WERI-Rb-1 (cell line): ENCODE measurements at places on chromosomes 6 and 20.

DNA sequence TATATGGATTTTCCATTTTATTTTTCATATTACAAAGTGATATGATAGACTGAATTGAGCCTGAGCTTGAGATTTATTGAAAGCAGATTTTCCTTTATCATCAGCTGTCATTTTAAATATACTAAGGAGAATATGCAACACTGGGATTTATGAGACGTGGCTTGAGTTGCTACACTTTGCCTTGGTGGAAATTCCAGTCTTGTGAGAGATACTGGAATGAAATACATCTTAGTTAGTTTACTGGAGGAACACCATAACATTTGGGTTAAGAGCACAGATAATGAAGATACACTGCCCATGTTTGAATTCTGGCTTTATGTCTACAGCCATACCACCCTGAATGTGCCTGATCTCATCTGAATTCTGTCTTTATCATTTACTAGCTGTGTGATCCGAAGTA lies 86.5 kb upstream of the IFNGR1 start:
- no peak for DNase-seq

DNA sequence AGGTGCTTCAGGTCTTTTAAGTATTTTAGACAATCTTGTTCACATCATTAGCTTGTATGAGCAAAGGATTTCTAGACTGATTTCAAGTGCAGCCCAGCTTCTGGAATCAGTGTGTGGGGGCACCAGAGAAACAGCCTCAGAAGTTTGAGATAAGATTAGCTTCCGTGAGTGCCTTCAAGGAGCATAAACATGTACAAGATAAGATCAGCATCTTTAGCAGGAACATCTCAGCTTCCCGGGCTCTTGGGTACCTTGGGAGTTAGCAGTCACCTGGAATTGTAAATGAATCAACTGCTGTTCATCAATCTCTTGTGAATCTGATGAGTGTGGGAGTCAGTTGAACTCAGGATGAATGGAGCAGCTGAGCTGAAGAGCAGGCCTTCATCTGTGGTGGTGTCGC lies 12.0 kb upstream of the CITED2 start:
- DNase-seq, result no peak

GRCh38 chr6:114277220-114277619 lies 65.6 kb downstream of the HS3ST5 start:
- DNase-seq, result no peak

GRCh38 chr6:100721256-100721655 lies 159.9 kb downstream of the ASCC3 start:
- DNase-seq, result no peak

- no peak for DNase-seq
Observed at GRCh38 chr20:19423097-19423899, 210.9 kb downstream of the SLC24A3 start.

GRCh38 chr6:116471531-116471930 lies 10.4 kb downstream of the CALHM6 start:
- DNase-seq, result no peak

DNA sequence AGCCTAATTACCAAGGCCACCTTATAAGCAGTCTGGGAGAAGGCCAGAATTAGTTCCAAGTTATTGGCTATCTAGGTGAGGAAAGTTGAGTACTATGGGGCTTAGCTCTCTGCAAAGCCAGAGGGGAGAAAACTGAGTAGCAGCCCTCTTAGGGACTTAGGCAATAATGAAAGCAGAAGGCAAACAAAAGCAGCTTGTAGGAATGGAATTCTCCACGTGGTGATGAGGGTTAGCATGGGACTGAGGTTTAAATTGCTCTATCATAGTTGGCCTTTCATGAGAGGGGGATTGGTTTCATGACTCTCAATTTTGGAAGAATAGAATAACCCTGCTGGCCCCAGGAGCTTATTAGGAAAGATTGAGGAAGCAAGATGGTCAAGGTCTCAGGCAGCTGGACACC lies 7.0 kb upstream of the UBE2J1 start:
- no peak for DNase-seq

DNA sequence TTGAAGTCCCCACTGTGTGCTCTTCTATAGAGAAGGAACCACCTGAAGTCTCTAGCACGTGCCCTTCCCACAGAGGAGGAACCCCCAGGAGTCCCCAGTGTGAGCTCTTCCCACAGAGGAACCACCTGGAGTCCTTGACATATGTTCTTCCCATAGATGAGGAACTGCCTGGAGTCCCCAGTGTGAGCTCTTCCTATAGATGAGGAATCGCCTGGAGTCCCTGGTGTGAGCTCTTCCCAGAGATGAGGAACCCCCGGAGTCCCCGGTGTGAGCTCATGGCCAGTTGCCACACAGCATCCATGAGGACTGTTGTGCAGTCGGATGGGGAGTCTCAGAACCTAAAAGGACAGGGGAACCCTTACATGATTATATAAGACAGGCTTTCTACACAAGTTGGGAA lies 158.1 kb upstream of the THBS2 start:
- DNase-seq, result no peak

GRCh38 chr20:49851231-49851705 lies 38.6 kb downstream of the SLC9A8 start:
- DNase-seq, result no peak

GRCh38 chr6:151002491-151002935 lies 137.0 kb downstream of the MTHFD1L start:
- DNase-seq, result no peak

DNA sequence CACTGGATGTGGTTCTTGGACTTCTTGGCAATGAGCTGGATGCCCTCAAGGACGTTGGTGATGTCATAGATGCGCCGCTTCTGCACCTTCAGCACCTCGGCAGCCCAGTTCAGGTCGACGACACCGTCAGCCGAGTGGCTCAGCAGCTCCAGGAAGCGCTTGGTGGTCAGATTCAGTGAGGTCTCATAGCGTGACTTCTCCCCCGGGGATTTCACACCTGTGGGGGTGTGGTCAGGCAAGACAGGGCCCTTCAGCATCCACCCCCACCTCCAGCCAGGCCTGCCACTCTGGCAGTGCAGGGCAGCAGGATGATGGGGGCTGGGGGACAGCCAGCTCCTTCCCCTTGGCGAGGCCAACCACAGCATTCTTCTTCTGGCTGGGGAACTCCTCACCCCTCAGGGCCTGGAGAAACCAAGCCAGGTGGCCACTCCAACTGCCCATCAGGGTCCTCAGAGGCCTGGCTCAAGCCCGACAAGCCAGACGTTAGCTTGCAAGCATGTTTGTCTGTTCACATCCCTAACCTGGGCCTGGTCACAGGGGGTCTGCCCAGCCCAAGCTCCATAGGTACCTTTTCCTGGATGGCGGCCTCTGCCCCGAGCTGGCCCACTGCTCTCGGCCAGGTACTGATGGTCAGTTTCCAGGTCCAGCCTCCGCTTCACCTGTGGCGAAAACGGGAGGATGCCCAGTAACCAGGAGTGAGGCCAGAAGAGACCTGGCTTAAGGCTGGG lies 5.7 kb upstream of the NECAB3 start:
- no peak for DNase-seq

DNA sequence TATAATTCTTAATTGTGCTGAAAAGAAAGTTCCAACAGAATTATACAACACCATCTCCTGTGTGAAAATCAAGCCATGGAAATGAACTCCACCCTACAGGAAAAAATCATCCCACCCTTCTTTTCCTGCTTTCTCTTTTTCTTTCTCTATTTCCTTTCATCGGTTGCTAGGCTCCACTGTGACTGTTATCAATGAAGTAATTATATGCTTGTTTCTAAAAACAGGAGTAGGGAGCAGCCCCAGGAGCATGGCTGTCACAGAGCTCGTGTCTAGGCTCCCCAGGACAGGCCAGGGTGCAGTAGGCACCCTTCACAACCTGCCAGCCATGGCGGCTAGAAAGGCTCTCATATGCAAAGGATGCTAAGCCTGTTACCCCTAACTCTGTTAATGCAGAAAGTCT lies 13.0 kb downstream of the MPC1 start:
- no peak for DNase-seq

DNA sequence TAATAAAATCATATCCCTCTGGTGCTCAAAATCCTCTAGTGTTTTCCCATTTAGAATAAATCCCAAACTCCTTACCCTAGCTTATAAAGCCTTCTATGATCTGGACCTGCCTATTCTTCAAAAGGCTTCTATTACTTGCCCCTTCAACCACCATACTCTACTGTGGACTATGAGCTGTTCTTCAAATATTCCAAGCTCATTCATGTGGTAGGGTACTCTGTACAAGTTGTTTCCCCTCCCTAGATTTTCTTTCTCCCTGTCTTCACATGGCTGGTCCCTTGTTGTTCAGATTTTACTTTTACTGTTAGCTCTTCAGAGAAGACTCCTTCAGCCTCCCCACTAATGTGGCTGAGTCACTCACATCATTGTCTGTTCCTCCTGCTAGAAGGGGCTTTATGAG lies 193.2 kb downstream of the OGFRL1 start:
- DNase-seq, result no peak

DNA sequence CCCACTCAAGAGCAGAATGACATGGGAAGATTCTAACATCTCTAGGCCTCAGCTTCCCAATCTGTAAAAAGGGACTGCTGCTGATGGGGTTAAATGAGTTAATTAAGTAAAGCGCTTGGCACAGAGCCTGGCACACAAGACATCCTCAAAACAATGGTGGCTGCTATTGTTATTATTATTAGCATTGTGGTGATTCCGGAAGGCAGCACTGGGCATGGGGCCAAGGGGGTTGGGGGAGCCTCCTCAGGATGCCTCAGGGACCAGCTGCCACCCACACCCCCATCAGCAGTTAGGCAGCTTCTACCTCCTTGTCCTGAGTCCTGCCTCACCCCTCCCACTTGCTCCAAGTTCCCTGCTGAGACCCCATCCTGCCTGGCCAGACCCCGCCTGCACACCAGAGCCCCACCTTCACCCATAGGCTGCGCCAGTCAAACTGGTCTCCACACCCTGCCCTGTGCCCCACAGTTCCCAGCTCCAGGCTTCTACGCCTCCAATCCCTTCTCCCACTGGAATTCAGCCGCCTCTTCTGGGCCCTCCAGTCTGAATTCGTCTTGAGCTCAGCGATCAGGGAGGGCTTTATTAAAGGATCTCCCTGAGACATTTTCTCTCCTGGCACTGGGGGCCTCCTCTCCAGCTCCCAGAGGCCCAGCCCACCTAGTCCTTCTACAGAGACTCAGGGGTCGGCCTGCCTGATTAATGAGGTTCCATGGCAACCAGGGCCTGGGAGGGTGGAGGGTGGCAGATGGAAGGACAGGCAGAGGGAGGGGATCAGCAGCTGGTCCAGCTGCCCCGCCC lies 1.5 kb downstream of the E2F1 start:
- peak; percentile 85 for DNase-seq

DNA sequence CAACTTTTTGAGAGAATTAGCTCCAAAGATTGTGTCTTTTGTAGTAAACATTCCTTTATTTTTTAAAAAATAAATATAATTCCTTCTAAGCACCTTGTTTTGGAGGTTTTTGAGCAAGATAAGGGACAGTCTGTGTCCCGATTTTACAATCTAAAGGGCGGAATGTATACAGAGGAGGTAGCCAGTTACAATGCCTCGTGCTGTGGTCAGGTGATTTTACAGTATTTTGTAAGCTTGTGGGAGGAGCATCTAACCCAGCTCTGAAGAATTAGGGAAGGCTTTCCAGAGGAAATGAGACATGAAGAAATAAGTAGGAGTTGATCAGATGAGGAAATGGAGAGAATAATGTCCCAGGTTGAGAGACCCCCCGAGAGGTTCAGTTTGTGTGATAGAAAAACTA lies 1.3 kb downstream of the HINT3 start:
- DNase-seq, result no peak

GRCh38 chr20:34232494-34233087 lies 8.6 kb upstream of the ASIP start:
- no peak for DNase-seq

DNA sequence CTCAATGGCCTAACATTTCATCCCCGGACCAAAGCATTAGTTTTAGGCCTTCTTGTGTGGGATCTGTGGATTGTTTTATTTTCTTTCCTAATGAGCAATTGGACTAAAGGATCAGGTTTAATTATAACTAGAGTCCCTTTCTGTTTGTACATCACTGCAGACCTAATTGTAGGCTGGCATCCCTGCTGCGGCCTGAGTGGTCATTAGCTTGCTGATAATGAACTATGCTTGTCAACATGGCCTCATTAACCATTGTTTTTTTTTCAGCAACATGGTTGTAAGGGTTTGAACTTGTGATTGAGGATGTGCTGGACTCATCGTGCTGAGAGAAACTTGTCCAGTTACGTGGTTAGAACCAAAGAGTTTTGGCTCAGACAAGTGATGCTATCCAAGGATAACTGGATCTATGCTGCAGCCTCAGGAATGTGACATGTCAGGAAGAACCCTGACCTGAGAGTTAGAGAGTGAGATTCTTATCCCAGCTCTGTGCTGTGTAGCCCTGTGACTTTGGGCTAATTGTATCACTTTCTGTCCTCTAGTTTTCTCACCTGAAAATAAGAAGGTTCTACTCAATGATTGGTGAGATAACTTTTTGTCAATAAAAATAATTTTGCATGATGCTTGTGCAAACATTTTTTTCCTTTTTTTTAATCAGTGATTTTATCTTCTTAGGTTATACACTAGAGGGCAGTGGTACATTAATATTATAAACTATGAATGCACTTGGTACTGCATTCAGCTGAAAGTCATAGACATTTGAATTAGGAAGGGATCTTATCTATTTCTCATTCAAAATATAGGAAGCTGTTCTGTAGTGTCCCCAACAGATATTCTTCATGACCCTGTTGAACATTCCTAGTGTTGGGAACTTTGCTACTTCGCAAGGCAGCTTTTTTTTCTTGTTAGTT lies 140.9 kb downstream of the RNF144B start:
- no peak for DNase-seq

DNA sequence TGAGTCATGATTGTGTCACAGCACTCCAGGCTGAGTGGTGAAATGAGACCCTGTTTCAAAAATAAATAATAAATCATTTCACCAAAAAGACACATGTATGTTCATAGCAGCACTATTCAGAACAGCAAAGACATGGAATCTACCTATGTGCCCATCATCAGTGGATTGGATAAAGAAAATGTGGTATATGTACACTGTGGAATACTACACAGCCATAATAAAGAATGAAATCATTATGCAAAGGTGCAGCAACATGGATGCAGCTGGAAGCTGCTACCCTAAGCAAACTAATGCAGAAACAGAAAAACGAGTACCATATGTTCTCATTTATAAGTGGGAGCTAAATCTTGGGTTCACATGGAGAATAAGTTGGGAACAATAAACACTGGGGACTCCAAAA lies 33.1 kb downstream of the ZNF451 start:
- no peak for DNase-seq

DNA sequence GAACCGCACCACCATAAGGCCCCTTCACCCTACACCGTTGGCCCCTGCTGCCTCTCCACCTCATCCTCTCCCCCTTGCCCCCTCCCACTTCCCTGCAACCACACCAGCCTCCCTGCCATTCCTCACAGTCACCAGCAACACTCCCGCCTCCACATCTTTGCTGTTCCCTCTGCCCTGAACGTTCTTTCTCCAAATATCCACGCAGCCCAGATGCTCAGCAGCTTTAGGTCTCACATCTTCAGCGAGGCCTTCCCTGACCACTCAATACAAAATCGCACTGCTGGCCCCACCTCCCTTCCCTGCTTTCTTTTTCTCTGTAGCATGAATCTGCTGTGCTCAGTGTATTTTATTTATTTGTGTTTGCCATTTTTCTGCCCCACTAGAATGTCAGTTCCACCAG lies 20.5 kb downstream of the ITPR3 start:
- no peak for DNase-seq
